DMS79 treated with DMSO at 0.1 percent for 48 hours (cell line): ENCODE measurements at places on chromosomes 4 and X.

DNA sequence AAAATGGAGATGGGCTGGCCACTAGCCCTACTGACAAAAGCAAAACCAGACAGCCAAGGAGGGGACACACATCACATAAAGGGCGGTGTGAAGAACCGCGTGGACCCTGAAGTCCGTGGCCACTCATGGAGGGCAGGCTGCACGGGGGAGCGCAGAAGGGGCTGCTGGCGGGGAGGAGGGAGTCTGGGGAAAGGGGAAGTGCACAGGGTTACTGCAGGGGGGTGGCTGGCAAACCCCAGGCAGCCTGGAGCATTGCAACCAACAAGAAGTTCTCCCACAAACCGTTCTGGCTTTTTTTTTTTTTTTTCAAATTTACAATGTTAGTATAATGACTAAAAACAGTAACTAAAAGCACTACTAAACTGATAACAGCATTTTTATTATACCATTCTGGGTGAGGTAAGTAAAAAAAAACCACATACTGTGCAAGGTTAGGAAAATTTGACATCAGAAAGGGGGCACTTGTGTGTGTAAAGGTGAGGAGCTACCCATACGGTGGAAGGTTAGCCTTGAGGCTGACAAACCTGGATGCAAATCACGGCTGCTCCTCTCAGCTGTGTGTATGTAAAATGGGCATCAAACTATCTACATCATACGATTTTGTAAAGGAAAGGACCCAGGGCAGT is 87.1 kb downstream of the TSPAN5 start:
- DNase-seq = no peak

GRCh38 chr4:174553828-174554227 is 31.5 kb upstream of the HPGD start:
- DNase-seq = no peak

DNA sequence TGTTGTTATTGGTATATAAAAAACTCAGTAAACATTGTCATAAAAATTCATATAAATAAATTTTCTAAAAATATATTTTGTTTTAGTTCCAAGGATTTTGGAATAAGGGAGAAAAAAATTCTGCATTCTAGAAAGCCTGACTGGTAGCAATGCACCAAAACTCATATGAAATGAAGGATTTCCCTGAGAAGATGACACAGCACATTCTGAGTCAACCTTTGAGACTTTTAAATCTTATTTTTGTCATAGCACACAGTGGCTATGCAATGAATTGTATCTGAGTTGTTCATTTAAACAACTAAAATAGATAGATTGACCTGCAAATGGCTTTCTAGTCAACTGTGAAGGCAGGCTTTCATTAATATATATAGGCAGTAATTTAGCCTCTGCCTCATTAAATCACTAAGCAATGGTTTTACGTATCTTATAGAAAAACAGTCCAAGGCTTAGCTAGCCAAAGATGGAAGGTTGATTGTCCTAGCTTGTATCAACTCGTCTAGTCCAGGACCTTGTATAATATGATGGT is 239.1 kb upstream of the NEIL3 start:
- no peak for DNase-seq

GRCh38 chr4:22537864-22538263 is 22.0 kb upstream of the ADGRA3 start:
- DNase-seq = no peak

DNA sequence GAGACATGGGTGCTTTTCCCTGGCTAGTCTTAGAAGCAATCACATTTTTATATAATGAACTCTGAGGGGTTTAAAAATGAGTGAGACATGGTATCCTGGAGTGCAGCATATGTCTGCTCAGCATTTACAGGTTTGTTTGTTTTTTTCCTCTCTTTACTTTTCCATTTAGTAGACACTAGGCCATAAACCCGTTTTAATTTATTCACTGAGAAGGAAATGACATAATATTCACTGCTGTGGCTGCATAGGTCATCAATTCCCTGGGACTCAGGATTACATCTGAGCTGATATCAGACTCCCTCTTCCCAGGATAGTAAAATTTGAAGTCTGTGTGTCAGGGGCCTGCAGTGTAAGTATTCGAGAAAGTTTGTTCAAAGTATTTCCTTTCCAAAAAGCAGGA is 178.9 kb upstream of the SPRY1 start:
- DNase-seq = no peak
